ENCODE measurements at places on chromosomes 5 and 9.

GRCh38 chr5:14579731-14580397 is 1.7 kb upstream of the OTULINL start:
- DNase-seq = no peak

DNA sequence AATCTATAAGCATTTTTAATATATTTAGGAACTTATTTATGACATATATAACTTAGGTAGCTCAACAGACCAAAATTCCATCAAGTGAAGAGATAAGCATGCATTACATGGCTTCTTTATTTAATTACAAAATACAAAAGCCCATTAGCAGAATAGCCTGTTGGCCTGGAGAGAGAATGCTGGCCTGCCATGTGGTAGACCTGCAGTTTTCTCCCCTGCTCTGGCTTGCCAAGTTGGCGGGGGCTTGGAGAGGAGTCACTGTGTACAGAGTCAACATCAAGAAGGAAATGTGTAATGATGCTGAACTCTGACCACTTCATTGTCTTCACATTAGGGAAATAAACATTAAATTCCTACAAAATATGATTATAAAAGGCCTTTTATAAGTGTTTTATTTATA is 69.8 kb upstream of the CNTLN start:
- no peak for DNase-seq

- no peak for DNase-seq
Observed at GRCh38 chr9:34250721-34251120, 71.9 kb downstream of the UBAP1 start.

DNA sequence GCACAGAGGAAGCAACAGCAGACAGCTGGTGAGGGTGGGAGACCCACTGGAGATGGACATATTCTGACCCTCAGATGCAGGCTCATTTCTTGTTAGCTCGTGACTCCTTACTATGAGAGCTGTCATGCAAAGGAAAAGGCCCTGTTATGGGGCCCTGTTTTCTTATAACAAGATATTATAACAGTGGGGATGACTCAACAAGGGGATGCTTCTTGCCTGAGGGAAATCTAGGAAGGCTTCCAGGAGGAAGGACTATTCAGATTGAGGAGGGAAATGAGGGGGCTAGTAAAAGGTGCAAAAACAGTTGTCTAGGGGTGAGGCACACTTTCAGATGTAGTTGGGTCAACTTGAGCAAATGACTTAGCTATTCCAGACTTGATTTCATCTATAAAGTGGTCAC is 83.0 kb downstream of the DAB2IP start:
- DNase-seq = no peak

GRCh38 chr5:36751886-36752285 is 124.7 kb upstream of the NIPBL start:
- no peak for DNase-seq

GRCh38 chr9:82140471-82140870 is 151.9 kb downstream of the SPATA31D1 start:
- no peak for DNase-seq

GRCh38 chr9:91302831-91303230 is 58.9 kb downstream of the AUH start:
- DNase-seq = no peak

DNA sequence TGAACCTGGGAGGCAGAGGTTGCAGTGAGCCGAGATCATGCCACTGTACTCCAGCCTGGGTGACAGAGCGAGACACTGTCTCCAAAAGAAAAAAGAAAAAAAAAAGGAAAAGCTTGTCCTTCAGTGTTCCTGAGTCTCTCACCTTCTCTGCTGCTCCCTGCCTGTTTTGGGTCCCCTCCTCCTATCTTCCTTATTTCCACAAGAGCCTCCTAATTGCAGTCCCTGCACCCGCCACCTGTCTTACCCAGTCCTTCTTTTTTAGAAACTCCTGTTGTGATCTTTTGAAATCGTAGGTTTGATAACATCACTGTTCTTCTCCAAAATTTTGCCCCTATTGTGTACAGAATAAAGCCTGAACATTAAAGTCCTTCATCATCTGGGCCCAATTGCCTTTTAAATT is 234.9 kb downstream of the SH3GL2 start:
- no peak for DNase-seq

- peak; percentile 52 for DNase-seq
Observed at GRCh38 chr5:154811653-154812465, 38.5 kb downstream of the FAXDC2 start.

- DNase-seq = no peak
Observed at GRCh38 chr5:176768174-176768970, 42.0 kb upstream of the UNC5A start.

DNA sequence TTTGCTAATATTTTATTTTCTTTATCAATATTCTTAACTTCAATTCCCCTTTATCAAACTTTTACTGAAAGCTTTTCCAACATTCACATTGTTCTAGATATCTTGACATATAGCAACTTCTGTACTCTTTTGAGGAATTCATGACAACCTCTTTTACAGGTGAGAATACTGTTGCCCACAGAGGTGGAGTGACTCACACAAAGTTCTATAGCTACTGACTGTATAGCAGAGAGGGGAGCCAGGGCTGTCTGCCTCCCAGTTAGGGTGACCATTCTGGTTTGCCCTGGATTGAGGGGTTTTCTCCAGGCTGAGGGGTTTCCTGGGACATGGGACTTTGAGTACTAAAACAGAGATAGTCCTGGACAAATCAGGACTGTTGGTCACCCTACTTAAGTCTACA is 16.2 kb downstream of the SEC61B start:
- DNase-seq = no peak

Measured in T follicular helper cell (primary cell).